ENCODE measurements at places on chromosomes 3 and 15. TPM values are rescaled to one million over a fixed set of nuclear protein-coding genes. Genes with fewer than 3 reads are reported as not detected.

Gene RPL35A
- total RNA-seq, result 678 TPM

Gene GABRR3
- not detected for total RNA-seq

Gene FETUB
- not detected for total RNA-seq

Gene AMIGO3
- 0.25 TPM for total RNA-seq

Gene CFAP161
- total RNA-seq, result 5.2 TPM

- H3K4me1 ChIP-seq, result no peaks in the 10 kb centered on the region
- no peak overlapping the region for H3K4me3 ChIP-seq
- DNase-seq, result peak; percentile 90
- H3K27me3 ChIP-seq, result no peaks in the 10 kb centered on the region
- no peak overlapping the region for H3K27ac ChIP-seq
- no peaks in the 10 kb centered on the region for H3K36me3 ChIP-seq
Observed at GRCh38 chr3:100875239-100875638, 118.0 kb downstream of the ABI3BP start.

- no peak for DNase-seq
- no peak overlapping the region for H3K27ac ChIP-seq
- H3K4me3 ChIP-seq, result no peak overlapping the region
- H3K36me3 ChIP-seq, result no peaks in the 10 kb centered on the region
- H3K27me3 ChIP-seq, result no peaks in the 10 kb centered on the region
- peaks cover 20% of the 10 kb centered on the region for H3K4me1 ChIP-seq
Observed at GRCh38 chr3:125121246-125122010, 65.6 kb upstream of the HEG1 start.

- no peaks in the 10 kb centered on the region for H3K36me3 ChIP-seq
- DNase-seq, result peak; percentile 6
- no peaks in the 10 kb centered on the region for H3K27me3 ChIP-seq
- no peak overlapping the region for H3K27ac ChIP-seq
- H3K4me1 ChIP-seq, result peaks cover 6% of the 10 kb centered on the region
- no peak overlapping the region for H3K4me3 ChIP-seq
Observed at GRCh38 chr3:14146381-14147065, 21.7 kb downstream of the TMEM43 start.

- H3K27me3 ChIP-seq, result no peaks in the 10 kb centered on the region
- H3K36me3 ChIP-seq, result no peaks in the 10 kb centered on the region
- peak within 1 kb of the TSS; percentile 56 for H3K27ac ChIP-seq
- peak; percentile 81 for DNase-seq
- peak within 1 kb of the TSS; percentile 24 for H3K4me3 ChIP-seq
- peaks cover 2% of the 10 kb centered on the region for H3K4me1 ChIP-seq
Observed at GRCh38 chr15:23687143-23687470, at the start of gene NDN. Gene NDN, minus strand, starts transcription at chr15:23687305. Its CDS starts 88 bp downstream, at chr15:23687217.

- H3K27me3 ChIP-seq, result no peaks in the 10 kb centered on the region
- no peak for DNase-seq
- no peak overlapping the region for H3K27ac ChIP-seq
Observed at GRCh38 chr3:74537164-74537563, 77.3 kb downstream of the CNTN3 start.

- H3K27me3 ChIP-seq, result no peaks in the 10 kb centered on the region
- no peak overlapping the region for H3K27ac ChIP-seq
- peaks cover 3% of the 10 kb centered on the region for H3K4me1 ChIP-seq
Observed at GRCh38 chr3:129650256-129650872, 43.9 kb upstream of the PLXND1 start.

- H3K36me3 ChIP-seq, result no peaks in the 10 kb centered on the region
- H3K4me1 ChIP-seq, result no peaks in the 10 kb centered on the region
- no peak overlapping the region for H3K27ac ChIP-seq
- no peaks in the 10 kb centered on the region for H3K27me3 ChIP-seq
- no peak for DNase-seq
- H3K4me3 ChIP-seq, result no peak overlapping the region
Observed at GRCh38 chr3:32888739-32889138, 62.7 kb upstream of the CCR4 start.

DNA sequence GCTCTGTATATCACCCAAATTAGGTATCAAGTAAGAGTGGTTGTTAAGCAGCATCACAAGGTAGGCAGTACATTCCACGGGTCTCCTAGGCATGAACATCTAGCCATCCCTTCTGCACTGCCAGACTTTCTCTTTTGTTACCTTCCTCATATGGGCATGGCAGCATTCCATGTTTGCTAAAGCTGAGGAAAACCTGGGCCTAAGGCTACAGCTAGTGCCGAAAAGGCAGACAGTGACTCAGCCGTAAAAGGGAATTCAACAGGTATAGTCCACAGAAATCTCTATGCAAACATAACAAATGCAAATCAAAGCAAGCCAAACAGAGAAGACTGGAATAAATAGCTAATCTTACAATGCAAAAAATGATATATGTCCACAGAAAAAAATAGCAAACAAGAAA lies 645.4 kb downstream of the ZBBX start:
- no peaks in the 10 kb centered on the region for H3K4me1 ChIP-seq
- DNase-seq, result no peak
- H3K27me3 ChIP-seq, result no peaks in the 10 kb centered on the region
- no peak overlapping the region for H3K4me3 ChIP-seq
- no peaks in the 10 kb centered on the region for H3K36me3 ChIP-seq

- H3K36me3 ChIP-seq, result no peaks in the 10 kb centered on the region
- H3K4me1 ChIP-seq, result no peaks in the 10 kb centered on the region
- H3K27me3 ChIP-seq, result no peaks in the 10 kb centered on the region
- no peak overlapping the region for H3K27ac ChIP-seq
Observed at GRCh38 chr3:191425322-191425734, 35.6 kb upstream of the PYDC2 start.

DNA sequence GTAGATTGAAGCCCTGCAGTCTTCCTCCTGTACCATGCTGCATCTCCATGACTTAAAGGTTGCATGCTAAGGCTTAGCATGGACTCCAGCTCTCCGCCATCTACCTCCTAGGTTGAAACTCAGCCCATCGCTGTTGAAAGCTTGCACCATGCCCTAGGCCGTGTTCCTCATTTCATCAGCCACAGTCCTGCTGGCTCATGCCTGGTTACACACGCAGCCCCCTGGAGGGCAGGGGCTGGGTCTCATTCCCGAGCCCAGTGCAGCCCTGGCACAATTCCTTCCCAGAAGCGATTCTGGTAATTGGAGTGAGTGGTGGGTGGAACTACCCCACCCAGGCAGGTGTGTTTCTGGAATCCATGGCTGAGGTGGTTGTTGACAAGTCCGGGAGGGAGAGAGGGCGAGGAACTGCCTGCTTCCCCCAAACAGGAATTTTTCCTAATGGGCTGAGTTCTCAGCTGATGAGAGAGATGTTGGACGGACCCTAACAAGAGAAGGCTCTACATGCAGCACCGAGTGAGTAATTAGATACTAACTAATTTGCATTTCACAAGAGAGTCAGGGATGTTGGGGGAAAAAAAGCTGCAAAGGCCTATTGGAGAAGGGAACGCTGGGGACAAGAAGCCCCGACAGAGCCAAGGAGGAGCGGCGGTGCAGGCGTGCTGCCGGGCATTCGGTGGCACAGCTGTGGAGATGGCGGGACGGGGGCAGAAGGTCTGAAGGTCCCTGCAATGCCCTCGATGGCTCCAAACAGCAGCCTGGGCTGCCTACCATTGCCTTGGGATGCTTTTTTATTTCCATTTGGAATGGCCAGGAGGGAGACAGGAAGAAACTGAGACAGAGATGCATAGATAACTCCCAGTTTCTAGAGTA lies 92.3 kb upstream of the TLE3 start:
- no peaks in the 10 kb centered on the region for H3K36me3 ChIP-seq
- no peak overlapping the region for H3K27ac ChIP-seq
- no peaks in the 10 kb centered on the region for H3K4me1 ChIP-seq
- H3K4me3 ChIP-seq, result no peak overlapping the region
- no peaks in the 10 kb centered on the region for H3K27me3 ChIP-seq

GRCh38 chr3:33115024-33115768 lies 1.4 kb downstream of the CRTAP start:
- H3K27ac ChIP-seq, result peak overlapping the region; percentile 96
- no peaks in the 10 kb centered on the region for H3K4me1 ChIP-seq
- no peak overlapping the region for H3K4me3 ChIP-seq
- H3K36me3 ChIP-seq, result no peaks in the 10 kb centered on the region
- DNase-seq, result peak; percentile 37

DNA sequence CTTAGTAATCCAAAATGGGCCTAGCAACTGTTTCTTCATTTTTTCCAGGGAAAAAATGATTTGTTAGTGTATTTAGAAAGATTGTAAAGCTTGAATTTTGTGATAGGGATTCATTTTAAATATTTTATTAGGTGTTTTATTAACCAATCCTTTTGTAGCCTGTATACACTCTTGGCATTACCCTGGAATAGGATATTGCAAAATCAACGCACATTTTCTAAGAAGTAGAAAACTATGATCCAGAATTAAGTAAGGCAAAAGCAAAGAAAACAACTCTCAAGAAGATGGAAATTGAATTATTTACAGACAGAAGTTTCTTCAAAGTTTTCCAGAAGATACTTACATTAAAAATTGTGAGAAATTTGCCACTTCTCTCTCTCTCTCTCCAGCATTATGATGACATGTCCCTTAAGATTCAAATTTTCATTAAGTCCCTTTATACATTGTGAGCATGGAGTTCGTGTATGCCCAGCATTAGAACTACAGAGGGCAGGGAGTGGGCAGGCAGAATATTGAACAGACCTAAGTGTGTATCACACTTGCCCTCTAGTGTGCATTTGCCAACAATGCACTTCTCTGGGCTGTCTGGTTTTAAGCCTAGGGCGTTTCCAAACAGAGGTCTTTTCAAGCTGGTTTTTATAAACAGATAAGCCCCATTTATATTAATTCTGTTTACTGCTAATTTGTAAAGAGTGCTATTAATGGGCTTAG lies 28.5 kb upstream of the CMSS1 start:
- H3K27ac ChIP-seq, result no peak overlapping the region
- peak; percentile 42 for DNase-seq
- no peaks in the 10 kb centered on the region for H3K36me3 ChIP-seq
- H3K4me3 ChIP-seq, result no peak overlapping the region
- H3K27me3 ChIP-seq, result no peaks in the 10 kb centered on the region

DNA sequence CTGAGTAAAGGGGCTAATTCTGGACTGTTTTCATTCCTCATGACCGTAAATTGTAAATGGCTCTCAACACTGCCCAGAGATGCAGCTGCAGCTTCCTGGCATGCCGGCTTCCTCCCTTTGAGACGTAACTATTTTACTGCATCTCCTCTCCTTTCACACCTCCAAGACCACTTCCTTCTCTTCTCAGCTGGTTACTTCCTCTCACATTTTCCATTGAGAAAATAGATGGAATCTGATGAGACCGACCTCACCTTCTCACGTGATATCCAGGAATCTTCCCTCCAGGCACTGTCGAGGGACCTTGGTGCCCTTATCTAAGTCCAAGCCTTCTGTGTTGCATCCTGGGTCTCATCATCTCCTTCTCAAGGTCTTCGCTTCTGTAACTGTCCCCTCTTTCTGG lies 12.7 kb downstream of the LYSMD4 start:
- H3K36me3 ChIP-seq, result peaks cover 10% of the 10 kb centered on the region
- H3K4me1 ChIP-seq, result peaks cover 26% of the 10 kb centered on the region
- no peak for DNase-seq
- H3K27me3 ChIP-seq, result no peaks in the 10 kb centered on the region
- no peak overlapping the region for H3K27ac ChIP-seq

GRCh38 chr3:58577269-58577821 lies at the start of gene FAM107A:
Gene FAM107A, minus strand, starts transcription at chr3:58577391. Its CDS starts 7,531 bp downstream, at chr3:58569860.
- DNase-seq, result peak; percentile 63
- peak within 1 kb of the TSS; percentile 77 for H3K27ac ChIP-seq
- no peaks in the 10 kb centered on the region for H3K36me3 ChIP-seq
- no peaks in the 10 kb centered on the region for H3K27me3 ChIP-seq
- peak within 1 kb of the TSS; percentile 47 for H3K4me3 ChIP-seq
- H3K4me1 ChIP-seq, result peaks cover 8% of the 10 kb centered on the region

DNA sequence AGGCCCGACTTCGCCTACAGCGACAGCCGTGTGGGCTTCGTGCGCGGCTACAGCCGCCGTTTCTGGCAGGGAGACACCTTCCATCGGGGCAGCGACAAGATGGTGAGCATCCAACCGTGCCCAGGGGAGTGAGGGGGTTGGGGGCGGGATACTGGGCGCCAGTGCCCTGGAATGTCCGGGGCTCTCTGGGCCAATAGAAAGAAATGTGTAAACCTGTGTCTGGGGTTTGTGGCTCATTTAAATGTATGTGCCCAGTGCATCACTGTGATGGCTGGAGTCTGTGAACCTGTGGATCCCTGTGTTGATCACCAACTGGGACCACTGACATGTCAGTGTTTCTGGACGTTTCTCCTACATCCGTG lies 423 bp downstream of the CHAC1 start:
- no peaks in the 10 kb centered on the region for H3K36me3 ChIP-seq
- H3K4me3 ChIP-seq, result peak overlapping the region; percentile 53
- H3K27me3 ChIP-seq, result no peaks in the 10 kb centered on the region
- H3K4me1 ChIP-seq, result no peaks in the 10 kb centered on the region

- H3K4me3 ChIP-seq, result no peak overlapping the region
- no peaks in the 10 kb centered on the region for H3K27me3 ChIP-seq
- H3K27ac ChIP-seq, result no peak overlapping the region
- H3K4me1 ChIP-seq, result no peaks in the 10 kb centered on the region
Observed at GRCh38 chr15:75827691-75828090, 15.6 kb upstream of the UBE2Q2 start.

GRCh38 chr15:60370105-60370868 lies 27.5 kb downstream of the ANXA2 start:
- no peak overlapping the region for H3K4me3 ChIP-seq
- no peaks in the 10 kb centered on the region for H3K27me3 ChIP-seq
- H3K4me1 ChIP-seq, result peaks cover 8% of the 10 kb centered on the region
- DNase-seq, result peak; percentile 65
- peaks cover 10% of the 10 kb centered on the region for H3K36me3 ChIP-seq

GRCh38 chr3:192830291-192831110 lies 87.2 kb downstream of the MB21D2 start:
- no peaks in the 10 kb centered on the region for H3K27me3 ChIP-seq
- DNase-seq, result no peak
- H3K4me3 ChIP-seq, result no peak overlapping the region
- H3K27ac ChIP-seq, result no peak overlapping the region
- H3K4me1 ChIP-seq, result peaks cover 15% of the 10 kb centered on the region

- H3K4me3 ChIP-seq, result no peak overlapping the region
- peak; percentile 47 for DNase-seq
- no peaks in the 10 kb centered on the region for H3K4me1 ChIP-seq
- no peaks in the 10 kb centered on the region for H3K36me3 ChIP-seq
- no peak overlapping the region for H3K27ac ChIP-seq
Observed at GRCh38 chr3:101635954-101636798, 40.8 kb downstream of the ZBTB11 start.

DNA sequence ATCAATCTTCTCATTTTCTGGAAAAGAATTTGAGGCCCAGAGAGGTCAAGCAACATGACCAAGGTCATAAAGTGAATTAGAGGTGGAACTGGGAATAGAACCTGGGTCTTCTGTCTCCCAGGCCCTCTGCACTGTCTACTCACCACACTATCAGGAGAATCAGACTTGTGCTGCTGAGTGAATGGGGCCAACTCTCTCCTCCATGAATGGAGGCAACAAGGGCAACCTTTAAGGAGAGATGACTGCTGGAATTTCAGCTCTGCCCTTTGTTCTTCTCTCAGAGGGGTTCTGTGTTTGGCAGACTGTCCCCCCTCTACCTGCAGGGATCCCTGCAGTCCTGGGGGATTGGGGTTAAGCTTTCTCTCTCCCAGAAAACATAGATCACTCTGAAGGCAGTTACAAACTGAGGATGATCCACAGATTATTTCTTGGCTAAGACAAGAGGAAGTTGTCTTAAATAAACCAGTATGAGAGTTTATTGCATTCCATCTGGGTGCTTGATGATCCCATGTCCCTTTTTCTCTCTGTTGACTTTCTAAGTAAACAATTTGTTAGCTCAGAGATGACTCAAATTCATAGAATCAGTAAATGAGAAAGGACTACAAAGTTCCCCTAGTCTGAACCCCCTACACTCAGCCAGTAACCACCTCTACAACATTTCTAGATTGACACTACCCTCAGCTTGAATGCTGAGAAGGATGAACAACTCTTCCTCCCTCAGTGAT lies 99.0 kb upstream of the LIPC start:
- no peak for DNase-seq
- no peaks in the 10 kb centered on the region for H3K27me3 ChIP-seq
- no peaks in the 10 kb centered on the region for H3K36me3 ChIP-seq
- H3K4me1 ChIP-seq, result peaks cover 22% of the 10 kb centered on the region

GRCh38 chr15:31403606-31404005 lies 77.0 kb downstream of the KLF13 start:
- no peak for DNase-seq
- no peak overlapping the region for H3K27ac ChIP-seq

Data from lung (tissue), 17 donors.